ENCODE measurements at places on chromosomes 7 and 10.

DNA sequence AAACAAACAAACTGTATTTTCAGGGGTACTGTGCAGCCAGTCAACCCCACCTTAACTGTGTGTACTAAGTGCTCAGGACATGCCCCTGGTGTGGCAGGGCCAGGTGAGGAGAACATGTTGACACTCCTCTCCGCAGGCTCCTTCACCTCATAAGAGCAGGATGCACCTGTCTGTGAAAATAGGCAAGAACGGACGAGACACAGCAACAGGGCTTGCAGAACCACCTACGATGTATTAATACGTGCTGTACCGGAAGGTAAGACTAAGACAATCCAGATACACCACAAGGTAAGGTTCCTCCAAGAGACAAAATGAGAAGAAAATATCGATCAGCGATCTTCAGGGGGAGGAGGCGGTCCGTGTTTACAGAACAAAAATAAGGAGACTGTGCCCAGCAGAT, 65.8 kb upstream of the CAMK2B start:
- DNase-seq = no peak

- DNase-seq = peak; percentile 41
Observed at GRCh38 chr7:140219672-140220524, 43.1 kb upstream of the KDM7A start.

DNA sequence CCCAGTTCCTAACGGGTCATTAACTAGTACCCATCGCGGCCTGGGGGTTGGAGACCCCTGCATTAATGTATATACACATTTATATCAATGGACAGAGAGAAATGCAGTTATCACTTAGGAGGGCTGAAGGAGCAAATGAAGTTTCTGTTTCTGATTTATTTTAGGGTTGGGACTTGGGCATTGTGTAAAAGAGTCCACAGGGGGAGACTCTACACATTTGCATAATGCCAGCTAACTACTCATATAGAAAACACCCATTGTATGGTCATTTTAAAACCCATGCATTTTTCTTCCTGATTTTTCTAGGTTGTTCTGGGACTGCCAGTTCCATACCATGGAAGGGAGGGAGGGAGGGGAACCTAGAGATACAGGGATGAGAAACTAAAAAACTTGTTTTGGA, 23.5 kb downstream of the BCCIP start:
- DNase-seq = no peak

- no peak for DNase-seq
Observed at GRCh38 chr10:46098386-46098785, 52.3 kb upstream of the MSMB start.

- no peak for DNase-seq
Observed at GRCh38 chr7:38628630-38629385, 2.4 kb downstream of the AMPH start.

DNA sequence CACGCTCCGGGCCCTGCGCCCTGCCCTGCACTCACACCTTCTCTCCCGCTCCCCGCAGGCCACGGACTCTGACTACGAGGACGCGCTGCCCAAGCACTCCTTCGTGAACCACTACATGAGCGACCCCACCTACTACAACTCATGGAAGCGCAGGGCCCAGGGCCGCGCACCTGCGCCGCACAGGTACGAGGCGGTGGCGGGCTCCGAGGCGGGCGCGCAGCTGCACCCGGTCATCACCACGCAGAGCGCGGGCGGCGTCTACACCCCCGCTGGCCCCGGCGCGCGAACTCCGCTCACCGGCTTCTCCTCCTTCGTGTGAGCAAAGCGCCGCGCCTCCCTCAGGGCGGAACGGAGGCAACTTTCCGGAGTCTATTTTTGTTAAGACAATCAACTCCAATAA, 417.0 kb upstream of the FOXK1 start:
- DNase-seq = no peak

GRCh38 chr10:109149666-109150350, 773.5 kb downstream of the XPNPEP1 start:
- no peak for DNase-seq

DNA sequence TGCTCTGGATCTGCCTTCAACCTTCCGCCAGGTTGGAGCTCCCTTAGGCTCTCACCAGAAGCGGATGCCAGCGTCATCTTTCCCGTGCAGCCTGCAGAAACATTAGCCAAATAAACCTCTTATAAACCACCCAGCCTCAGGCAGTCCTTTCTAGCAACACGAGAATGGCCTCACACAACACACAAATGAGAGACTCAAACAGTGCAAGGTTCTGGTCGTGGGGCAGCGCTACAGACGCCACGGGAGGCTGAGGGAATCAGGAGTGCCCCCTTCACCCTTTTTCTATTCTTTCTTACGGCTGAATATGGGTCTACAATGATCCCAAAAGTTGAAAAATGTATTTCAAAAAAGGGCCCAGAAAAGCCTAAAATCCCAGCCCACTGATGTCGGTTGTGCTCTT, 96.4 kb downstream of the FOXL3 start:
- DNase-seq = no peak

DNA sequence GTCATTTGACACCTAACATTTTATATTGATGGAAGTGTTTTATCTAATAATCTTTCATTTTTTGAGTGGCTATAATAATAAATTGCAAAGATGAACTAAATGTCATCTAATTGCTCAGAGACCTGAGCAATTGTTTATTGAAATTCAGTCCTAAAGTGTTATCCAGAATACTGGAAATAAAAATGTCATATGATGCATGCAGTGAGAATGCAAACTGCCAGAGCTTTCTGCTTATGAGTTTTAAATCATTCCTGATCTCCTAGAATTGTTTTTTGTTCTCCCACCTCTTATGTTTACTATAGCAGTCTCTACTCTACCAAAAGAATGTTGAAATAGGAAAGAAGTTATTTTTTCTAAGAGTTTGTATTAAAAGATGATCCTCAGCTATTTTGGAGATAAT, 116.7 kb downstream of the FOXP2 start:
- DNase-seq = no peak

GRCh38 chr7:111886233-111886632, 320.0 kb downstream of the DOCK4 start:
- DNase-seq = no peak

DNA sequence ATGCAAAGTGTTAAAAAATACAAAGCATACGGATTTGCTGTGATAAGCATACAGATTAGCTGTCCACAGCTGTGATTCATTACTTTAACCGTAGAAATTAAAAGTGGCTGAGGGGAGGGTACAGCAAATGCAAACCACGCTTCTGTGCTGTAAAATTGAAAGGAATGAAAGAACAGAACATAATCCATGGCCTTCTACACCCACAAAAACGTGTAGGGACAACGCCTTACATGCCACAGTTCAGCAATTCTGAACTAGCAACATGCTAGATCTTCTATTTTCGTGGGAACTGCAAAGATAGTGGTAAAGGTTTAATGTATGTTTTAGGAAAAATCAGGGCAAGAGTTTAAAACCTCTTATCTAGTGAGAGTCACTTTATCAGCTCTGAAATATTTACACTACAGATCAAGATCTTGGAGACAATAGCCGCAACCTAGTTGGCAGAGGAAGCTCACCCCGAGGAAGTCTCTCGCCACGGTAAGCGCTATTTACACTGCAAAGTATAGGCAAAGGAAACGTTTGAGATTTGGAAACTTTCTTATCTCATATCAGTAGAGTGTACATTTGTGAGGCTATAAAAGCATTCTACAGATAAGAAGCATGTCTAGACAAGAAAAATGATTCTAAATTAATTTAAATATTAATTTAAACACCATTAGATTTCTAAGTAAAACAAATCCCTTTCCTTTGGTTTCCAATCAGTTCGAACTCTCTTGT, 193.6 kb downstream of the MLLT10 start:
- peak; percentile 83 for DNase-seq
